ENCODE measurements at places on chromosomes 1 and 21.

GRCh38 chr1:4463631-4464030, 190.8 kb upstream of the AJAP1 start:
- no peak for DNase-seq

DNA sequence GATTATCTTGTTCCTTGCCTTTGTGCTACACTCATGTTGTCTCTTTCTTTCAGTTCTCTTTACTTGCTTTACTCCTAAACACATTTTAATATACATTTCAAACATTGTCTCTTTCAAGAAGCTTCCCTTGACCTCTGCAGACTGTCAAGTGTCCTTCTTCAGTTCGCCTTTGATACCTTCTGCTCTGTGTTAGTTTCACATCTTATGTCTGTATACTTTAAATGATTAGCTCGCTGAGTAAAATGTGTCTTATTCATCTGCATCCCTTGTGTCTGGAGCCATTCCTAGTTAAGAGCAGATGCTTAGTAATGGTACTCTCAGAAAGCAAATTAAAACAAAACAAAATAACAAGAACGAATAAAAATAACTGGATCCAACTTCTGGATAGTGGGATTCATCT, 303.3 kb downstream of the S1PR1 start:
- DNase-seq = no peak

DNA sequence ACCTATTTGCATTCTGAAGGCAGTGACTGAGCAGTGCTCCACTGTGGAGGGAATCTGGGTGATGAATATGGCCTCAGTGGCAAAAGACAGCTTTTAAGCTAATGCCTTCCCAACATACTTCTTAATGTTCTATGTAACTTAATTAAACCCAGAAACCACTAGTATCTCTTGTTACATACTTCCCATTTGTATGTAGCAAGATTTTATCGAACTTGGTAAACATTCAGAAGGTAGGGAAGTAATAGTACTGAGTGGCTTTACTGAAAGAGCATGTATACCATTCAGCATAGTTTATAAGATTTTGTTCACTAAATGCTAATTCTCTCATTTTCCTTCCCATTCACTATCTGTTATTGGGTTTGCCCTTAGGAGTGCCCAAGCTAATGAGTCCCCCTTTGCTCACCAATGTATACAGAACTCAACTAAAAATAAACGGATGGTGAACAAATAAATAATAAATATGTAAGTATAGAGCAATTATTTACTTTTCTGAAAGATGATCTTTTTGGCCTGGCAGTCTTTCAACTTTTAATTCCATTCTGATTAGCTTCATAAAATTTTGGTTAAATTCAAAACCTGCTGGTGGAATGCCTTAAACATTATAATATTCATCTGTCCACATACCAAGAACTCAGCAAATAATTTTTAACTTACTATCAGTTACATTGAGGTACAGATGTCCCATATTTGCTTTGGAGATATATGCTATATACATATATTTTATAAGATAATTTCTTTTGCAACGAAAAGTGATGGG, 204.4 kb downstream of the APP start:
- DNase-seq = no peak

- DNase-seq = no peak
Measured at GRCh38 chr1:70556541-70556940, 145.5 kb downstream of the CTH start.

- no peak for DNase-seq
Measured at GRCh38 chr1:95002164-95002539, 70.6 kb downstream of the ALG14 start.

- no peak for DNase-seq
Measured at GRCh38 chr1:150551784-150552127, 2.5 kb downstream of the ADAMTSL4 start.

- DNase-seq = no peak
Measured at GRCh38 chr21:14603202-14603601, 57.1 kb upstream of the SAMSN1 start.

GRCh38 chr1:201326710-201327109, 43.4 kb downstream of the PKP1 start:
- DNase-seq = no peak

DNA sequence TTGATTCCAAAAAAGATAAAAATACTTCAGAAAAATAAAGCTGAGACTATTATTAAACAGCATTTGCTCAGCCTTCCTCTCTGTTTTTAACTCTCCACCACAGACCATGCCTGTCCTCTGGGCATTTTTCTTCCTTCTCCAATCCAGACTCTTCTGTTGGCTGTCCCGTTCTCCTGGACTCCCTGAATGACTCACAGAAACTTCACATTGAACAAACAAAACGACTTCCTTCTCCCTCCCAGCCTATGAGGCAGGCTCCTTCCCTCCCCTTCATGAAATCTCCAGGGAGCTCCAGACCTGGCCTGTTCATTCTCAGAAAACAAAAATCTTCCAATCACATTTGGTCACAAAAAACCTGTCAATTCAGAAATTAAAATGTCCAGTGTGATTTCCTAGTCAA, 421.3 kb downstream of the NPHP4 start:
- DNase-seq = no peak
